ENCODE measurements at places on chromosomes 2 and 18.
A peak's percentile ranks its signal among the peaks of the same experiment; 100 is the strongest.

- DNase-seq, result no peak
Measured at GRCh38 chr2:195903956-195904355, 164.7 kb downstream of the DNAH7 start.

DNA sequence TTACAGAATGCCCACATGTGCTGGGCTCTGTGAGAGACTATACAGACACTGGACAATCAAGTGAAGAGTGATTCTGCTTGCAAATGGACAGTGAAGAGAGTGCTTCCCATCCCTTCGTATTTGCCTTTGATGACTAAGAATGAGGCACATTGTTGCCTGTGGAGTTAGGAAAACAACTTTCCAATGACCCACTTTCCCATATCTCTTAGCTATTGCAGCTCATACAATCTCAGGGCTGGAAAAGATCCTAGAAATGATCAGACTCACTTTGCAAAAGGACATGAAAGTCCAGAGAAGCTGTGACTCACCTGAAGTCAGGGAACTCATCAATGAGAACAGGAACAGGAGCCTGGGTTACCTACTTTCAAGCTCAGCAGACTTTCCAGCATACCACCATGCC lies 440.5 kb upstream of the TCF4 start:
- no peak for DNase-seq

- DNase-seq, result peak; percentile 57
Measured at GRCh38 chr2:100643906-100644501, 81.2 kb downstream of the PDCL3 start.

DNA sequence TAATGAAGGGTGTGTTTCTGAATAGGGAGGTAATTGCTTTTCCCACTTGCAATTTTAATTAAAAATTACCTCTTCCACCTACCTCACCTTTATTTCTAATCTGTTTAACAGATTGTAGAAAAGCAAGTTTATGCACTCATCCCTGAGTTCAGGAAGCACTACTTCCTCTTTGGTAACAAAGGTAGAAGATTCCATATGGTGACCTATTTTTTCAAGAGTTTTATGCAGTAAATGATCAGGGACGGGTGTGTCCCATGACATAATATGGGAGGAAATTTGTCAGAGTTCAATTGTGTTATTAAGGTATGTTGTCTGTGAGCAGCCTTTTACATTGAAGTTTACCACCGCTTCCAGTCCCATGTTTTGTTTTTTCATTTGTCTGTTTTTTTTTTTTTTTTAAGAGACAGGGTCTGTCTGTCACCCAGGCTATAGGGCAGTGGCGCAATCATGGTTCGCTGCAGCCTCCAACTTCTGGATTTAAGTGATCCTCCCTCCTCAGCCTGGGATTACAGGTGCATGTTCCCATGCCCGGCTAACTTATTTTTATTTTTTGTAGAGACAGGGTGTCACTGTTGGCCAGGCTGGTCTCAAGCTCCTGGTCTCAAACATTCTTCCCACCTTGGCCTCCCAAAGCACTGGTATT lies 68.2 kb downstream of the ASAP2 start:
- no peak for DNase-seq

GRCh38 chr2:237514474-237515130 lies 27.6 kb downstream of the MLPH start:
- no peak for DNase-seq

Measured in activated naive CD8-positive, alpha-beta T cell treated with anti-CD3 and anti-CD28 coated beads, Interleukin-2, amount 10 ng/mL, durations not matched to agents 7 days and 5 days (primary cell).